Hippocampal formation (tissue), 2 donors: ENCODE measurements at places on chromosomes 11 and 22.

DNA sequence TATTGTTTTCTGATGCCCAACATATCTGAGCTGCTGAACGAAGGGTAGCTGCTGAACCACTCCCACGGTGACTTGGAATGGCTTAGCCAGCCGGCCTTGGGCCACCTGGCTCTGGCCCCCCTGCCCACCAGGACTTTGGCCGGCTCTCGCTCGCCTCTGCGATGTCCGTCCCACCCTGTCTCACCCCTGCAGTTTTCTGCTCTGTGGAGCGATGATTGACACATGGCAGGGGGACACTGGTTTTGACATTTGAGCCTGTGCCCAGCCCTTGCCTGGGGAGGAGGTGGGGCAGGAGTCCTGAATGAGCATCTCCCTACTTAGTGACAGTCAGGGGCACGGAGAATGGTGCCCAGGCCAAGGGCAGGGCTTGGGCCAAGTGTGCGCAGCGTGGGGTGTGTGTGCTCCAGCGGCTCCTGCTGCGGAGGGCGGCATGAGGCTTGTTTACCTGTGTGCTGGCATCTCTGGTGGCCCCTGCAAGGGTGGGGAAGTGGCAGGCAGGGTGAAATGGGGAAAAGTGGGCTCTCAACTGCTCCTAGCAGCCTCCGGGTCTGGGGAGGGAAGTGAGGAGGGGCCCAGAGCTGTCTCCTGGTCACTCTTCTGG, 15.7 kb upstream of the CDKN1C start:
- DNase-seq = no peak

DNA sequence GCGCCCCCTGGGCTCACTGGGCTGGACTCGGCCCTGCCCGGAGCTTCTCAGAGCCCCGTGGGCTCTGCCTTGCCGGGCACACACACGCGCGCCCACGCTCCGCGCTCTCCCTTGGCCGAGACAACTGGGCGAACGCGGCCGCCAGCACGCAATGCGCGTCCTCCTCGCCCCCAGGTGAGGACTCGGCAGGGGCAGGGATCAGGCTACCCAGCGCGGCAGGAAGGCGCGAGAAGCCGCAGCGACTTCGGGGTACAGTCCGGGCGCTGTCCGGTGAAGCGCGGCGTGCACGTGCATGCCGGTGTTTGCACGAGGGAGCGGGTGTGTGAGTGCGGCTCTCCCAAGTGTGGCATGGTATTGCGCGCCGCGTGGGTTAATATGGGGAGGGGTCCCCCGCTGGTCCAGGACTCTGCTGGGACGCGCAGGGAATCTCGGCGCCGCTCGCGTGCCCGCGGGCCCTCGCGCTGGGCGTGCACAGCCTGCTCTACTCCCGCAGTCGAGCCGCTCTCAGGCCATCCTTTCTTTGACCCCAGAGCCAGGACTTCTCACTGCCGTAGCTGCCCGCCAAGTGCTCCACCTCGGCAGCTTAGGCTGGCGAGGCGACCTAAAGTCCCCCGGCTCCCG, 5.4 kb downstream of the WNT7B start:
- DNase-seq = no peak

DNA sequence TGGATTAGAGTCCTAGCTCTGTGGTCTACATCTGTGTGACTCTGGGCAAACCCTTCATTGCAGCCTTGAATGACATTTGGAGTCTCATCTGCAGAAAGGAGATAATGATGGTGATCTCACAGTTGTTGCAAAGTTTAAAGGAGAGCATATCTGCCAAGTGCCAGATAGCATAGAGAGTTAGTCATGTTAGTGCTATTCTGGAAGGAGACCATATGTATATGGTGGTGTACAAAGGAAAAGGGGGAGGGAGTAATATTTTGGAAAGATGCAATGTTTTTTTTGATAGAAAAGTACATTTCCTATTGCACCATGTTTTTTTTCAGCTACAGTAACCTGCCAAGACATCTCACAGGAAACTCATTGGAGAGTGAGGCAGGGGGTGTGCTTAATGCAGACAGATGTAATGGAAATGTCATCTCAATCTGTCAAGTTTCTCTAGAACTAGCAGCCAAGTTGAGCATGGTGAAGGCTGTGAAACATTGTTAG, 92.1 kb upstream of the NARS2 start:
- no peak for DNase-seq

GRCh38 chr11:11563200-11563975, 58.4 kb downstream of the GALNT18 start:
- DNase-seq = no peak

- DNase-seq = peak; percentile 65
Measured at GRCh38 chr11:12329169-12329568, 48.2 kb upstream of the PARVA start.
